ENCODE measurements at places on chromosomes 6 and 20.

GRCh38 chr6:132750455-132751248 is 7.1 kb downstream of the VNN2 start:
- DNase-seq, result no peak

- DNase-seq, result no peak
These were observed 11.0 kb downstream of the SESN1 start for GRCh38 chr6:109083657-109084056.

DNA sequence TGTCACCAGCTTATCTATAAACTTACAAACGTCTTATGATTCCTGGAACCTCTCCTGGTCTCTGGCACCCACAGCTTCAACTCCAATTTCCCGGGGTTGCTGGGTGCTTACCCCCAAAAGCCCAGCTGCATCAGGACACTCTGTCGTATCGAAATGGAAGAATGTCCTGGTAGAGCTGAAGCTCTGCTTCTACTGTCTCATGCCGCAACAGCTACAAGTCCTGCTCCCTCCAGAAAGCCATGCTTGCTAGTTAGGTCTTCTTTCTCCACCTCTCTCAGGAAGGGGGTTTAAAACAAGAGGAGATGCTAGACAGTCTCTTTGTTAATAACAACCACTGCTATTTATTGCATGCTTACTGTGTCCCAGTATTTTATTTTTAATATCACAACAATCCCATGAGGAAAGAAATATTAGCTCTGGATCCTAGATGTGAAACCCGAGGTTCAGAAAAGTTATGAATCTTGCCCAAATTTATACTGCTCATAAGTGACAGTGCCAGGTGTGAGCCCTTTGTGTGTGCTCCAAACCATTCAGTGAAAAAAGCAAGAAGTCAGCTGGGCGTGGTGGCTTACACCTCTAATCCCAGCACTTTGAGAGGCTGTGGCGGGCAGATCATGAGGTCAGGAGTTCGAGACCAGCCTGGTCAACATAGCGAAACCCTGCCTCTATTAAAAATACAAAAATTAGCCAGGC is 82.3 kb upstream of the GCM1 start:
- DNase-seq, result peak; percentile 54

DNA sequence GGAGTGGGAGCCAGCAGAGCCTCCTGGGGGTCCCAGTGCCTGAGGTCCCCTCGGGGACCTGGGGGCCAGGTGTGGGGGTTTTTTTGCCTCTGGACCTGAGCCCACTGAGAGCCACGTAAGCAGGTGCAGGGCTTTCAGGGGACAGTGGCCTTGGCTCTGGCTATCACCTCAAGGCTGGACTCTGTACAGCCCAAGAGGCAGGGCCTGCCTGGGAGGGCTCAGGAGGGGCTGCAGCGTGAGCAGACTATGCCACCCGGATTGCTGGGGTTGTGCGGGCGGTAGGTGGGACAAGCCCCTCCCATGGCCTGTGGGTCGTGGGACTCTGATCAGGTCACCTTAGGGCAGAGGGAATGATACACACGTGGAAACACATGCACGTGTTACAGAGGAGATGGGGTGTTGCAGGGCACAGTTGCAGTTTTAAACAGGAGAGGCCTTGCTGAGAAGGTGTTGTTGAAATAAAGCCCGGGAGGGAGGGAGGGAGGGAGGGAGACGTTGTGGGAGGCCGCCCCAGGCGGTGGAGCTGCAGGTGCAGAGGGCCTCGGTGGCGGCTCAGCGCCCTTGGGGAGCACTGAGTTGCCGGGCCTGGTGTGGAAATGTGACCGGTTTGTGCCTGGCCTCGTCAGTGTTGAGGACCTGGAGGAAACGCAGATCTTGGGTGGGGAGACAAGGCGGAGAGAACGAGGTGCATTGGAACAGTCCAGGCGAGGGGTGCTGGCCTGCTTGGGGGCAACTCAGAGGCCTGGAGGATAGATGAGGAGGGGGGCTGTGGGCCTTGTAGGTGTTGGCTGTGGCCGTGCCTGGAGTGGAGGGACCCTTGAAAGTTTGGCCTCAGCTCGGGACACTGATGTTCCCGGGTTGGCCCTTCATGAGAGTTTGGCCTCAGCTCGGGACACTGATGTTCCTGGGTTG is 2.3 kb downstream of the TCEA2 start:
- DNase-seq, result no peak

DNA sequence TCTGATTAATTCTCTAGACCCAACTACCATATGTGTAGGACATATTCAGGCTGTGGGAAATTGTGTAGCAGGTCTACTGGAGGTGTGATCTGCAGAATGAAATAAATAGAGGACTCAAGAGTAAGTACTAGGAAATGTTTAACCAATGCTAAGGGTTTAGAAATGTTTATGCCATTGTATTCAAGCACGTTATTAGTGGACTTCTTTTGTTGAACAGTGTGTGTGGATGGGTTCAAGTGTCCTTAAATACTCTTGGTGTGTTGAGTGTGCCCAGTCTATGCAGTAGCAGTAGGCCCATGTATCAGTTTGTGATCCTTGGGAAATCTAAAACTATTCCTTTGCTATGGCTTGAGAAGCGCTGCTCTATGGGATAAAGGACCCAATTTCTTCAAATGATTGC is 112.1 kb downstream of the FARS2 start:
- DNase-seq, result no peak

DNA sequence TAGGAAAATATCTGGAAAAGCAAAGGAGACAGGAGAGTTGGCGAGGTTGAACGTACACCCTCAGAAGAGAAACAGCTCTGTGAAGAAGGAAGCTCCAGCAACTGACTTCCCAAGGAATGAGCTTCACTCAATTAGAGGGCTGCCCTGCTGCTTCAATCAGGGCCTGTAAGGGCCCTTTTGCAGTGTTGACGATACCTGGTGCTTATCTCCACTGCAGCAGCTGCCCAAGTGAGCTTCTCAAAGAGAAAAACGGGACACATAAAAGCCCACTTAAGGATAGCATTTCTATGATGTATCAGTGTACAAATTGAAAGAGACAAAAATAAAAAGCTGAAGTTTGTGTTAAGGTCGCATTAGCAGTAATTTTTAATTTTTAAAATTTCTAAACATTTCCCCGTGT is 16.4 kb downstream of the SEC63 start:
- no peak for DNase-seq

- no peak for DNase-seq
These were observed 223.1 kb upstream of the PRDM1 start for GRCh38 chr6:105862936-105863607.
